ENCODE measurements at places on chromosomes 2 and 18.

- DNase-seq = no peak
Measured at GRCh38 chr2:5521461-5521860, 170.7 kb upstream of the SOX11 start.

DNA sequence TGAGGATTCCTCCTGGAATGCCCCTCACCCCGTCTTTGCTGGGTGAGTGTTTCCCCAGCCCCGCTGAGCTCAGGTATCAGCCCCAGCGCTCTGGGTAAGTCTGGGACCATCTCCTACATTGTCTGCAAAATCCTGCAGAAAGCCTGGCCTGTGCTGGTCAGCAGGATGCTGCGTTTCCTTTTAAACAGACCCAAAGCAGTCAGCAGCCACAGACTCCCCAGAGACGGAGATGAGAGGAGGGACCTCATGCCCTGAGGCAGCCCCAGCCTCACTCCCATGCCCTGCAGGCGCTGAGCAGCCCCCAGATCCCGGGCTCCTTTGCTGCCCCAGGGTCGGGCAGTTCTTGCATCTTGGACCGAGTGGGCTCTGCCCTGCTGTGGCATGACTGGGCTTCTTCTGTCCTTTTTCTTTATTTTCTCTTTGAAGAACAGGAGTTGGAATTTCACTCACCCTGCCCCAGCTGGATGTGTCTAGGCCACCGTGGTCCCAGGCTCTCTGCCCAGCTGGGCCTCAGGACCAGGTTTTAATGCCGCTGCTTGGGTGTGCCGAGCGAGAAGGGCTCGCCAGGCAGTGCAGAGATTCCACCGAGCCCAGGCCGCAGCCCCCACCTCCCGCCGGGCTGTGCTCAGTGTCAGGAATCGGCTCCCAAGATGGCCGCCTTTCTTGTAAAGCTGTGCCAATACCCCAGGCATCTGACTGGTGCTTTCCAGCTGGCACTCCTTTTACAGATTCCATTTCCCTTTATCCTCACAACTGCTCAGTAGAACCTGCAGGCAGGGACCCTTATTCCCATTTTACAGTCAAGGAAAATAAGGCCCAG lies 43.6 kb downstream of the ODC1 start:
- no peak for DNase-seq

- DNase-seq = peak; percentile 5
Measured at GRCh38 chr2:54871457-54872107, 148.1 kb downstream of the EML6 start.

GRCh38 chr2:53509831-53510388 lies 257.7 kb upstream of the CHAC2 start:
- DNase-seq = no peak

DNA sequence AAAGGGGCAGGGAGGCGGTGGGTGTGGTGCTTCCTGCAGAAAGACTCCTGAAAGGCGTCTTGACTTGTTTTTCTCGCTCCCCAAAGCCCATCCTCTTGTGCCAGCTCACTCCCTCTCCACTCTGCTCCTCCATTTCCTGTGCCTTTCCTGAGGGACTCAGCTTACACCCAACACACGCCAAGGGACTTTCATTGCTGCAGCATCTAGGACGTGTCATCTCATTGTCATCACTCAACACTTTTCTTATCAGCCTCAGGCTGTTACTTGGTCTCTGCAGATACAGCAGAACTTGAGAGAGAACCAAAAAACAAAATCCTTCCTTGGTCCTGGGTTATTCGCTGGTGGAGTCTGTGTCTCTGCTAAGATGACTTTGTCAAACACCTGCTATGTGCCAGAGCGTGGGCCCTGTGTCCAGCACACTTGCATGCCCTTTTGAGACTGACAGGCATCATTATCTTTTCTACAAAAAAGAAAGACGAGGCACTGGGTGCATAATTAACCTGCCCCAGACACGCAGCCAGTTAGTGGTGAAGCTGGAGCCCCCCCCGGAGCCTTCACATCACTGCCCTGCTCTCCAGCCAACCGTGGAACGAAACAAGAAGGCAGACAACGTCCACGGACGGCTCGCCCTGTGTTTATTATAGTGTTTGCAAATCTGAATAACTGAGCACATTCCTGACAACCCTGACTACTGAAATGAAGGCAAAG lies 261.7 kb upstream of the HDAC4 start:
- no peak for DNase-seq

GRCh38 chr2:110978756-110979470 lies 141.8 kb upstream of the BCL2L11 start:
- no peak for DNase-seq

DNA sequence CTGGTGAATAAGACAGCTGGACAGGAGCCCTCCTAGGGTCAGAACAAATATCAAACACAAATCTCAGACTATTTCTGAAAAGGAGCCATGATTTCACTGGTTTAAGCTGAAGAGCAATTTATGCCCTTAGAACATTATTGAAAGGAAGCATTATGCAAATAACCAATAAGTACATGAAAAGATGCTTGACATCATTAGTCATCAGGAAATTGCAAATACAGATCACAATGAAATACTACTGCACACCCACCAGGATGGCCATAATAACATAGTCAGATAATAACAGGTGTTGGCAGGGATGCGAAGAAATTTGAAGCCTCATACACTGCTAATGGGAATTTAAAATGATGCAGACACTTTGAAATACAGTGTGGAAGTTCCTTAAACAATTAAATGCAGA lies 176.4 kb upstream of the RAB6C start:
- no peak for DNase-seq

- DNase-seq = peak; percentile 27
Measured at GRCh38 chr18:11654736-11655605, 34.1 kb upstream of the GNAL start.

GRCh38 chr2:226077031-226077430 lies 677.5 kb downstream of the NYAP2 start:
- DNase-seq = no peak

DNA sequence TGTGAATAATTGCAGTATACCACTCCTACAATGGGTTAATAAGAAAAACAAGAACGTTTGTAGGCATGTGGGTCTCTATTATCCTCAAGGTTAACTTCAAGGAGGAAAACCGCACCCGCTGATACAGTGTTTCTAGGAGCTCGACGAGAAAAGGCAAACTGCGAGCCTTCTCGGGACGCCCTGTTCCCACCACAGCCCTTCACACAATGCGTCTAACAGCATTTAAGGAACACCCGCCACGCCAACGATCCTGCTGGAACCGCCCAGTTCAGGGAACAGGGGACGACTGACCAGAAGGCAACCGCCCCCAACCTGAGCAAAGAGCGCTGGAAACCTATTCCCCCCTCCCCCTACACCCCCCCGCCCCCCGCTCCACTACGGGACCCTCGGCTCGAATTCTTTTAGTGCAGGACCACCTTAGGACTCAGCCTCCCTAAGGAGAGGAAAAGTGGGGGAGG lies 710 bp upstream of the TMSB10 start:
- peak; percentile 76 for DNase-seq

DNA sequence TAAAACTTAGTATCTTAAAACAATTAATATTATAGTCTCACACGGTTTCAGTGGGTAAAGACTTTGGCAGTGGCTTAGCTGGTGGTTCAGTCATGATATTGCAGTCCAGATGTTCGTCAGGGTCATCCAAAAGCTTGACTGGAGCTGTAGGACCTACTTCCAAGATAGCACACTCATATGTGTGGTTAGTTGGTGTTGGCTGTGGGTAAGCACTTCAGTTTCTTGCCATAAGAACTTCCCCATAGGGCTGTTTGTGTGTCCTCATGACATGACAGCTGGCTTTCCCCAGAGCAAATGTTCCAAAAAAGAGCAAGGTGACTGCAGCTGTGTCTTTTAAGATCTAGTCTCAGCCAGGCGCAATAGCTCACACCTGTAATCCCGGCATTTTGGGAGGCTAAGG lies 48.5 kb upstream of the EPC2 start:
- DNase-seq = peak; percentile 11

DNA sequence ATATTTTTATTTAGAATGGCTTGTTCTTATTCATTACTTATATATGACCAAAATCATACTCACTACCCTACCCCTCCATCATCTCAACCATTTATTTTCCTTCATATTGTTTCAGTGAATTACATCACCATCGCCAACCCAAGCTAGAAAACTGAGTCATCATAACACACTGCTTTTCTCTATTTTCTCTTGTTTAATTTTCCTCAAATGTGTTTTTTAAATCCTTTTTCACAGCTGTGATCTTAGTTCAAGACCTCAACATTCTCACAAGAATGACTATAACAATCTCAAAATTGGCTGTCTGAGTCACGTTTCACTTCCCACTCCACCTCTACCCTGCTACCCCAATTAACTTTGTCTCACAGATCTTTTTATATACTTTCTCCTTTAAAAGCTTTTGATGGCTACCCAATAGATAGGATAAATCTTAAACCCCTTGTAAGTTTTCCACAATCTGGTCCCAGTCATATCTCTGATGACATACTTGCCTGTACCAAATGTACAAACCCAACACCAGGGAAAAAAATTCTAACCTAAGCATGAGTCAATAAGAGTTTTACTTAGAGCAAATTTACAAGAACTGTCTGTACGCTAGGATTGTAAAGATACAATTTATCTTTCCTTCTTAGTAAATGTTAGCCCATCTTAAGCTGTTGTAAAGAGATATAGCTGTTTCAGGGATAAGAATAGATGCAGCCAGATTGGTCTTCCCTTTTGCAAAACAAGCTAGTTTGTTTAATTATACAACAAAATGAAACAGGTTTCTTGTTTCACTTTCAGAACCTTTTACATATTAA lies 635.1 kb upstream of the SLC39A10 start:
- DNase-seq = no peak

- DNase-seq = no peak
Measured at GRCh38 chr2:54666634-54667265, 56.7 kb upstream of the EML6 start.

- DNase-seq = no peak
Measured at GRCh38 chr18:77851802-77852201, 602.2 kb downstream of the GALR1 start.

- DNase-seq = peak; percentile 84
Measured at GRCh38 chr2:190551928-190552327, 17.4 kb upstream of the NEMP2 start.

GRCh38 chr2:36650031-36650829 lies 46.3 kb upstream of the VIT start:
- DNase-seq = peak; percentile 48

DNA sequence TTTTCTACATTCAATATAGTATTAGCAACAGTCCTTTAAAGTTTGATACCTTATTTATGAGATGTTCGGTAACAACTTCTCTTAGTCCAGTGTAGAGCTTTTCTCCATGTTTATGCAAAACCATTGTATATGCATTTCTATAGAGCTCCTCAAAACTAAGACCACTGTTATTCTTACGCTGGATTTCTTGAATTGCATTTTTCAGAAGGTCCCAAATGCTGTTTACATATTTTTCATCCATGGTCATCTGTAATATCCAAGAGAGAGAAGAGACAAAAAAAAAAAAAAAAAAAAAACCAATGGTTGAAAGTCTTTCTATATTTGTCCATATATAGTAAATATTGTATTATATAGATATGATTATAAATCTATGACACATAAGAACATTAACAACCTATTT lies 27.6 kb downstream of the CUL3 start:
- no peak for DNase-seq

GRCh38 chr18:40957533-40958070 lies 997.4 kb upstream of the PIK3C3 start:
- no peak for DNase-seq

DNA sequence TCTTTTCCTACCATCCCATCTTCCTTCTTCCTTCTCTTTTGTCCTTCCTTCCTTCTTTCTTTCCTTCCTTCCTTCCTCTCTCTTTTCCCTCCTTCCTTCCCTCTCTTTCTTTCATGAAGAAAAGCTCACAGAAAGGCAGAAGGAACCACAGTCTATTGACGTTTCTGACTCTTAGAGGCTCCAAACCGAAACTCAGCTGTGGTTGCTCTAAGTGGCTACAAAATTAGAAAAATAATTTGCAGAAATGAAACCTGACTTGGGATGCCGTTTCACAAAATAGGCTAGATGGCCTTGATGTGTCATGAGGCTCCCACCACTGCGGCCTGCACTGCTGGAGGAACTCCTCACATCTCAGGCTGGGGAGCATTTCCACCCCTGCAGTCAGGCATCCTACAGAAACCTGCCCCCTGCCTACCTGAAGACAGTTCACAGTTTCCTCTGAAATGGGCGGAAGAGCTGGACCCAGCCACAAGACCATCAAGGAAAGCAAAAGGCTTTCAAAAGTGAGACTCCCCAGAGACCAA lies 165.6 kb downstream of the SMAD7 start:
- peak; percentile 97 for DNase-seq

DNA sequence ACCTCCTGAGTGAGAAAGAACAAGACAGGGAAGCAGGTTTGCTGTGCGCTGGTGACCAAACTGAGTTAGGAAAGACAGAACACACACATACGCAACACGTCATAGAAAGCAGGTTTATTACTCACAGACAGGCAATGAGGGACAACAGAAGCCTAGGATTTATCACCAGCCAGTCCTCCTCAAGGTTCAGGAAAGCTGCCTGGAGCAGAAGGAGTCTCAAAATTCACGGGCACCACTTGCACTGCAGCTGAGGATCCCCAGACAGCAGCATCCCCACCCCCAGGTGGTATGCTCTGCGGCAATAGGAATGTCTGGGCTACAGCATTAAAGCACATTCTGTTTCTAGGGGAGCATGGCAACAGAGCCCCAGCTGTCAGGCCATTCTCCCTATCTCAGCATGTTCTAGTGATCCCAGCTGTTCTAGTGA lies 284.4 kb upstream of the RGPD4 start:
- no peak for DNase-seq

GRCh38 chr2:219457784-219458369 lies 23.2 kb downstream of the SPEG start:
- peak; percentile 72 for DNase-seq

- no peak for DNase-seq
Measured at GRCh38 chr2:72062336-72062735, 85.3 kb downstream of the CYP26B1 start.

DNA sequence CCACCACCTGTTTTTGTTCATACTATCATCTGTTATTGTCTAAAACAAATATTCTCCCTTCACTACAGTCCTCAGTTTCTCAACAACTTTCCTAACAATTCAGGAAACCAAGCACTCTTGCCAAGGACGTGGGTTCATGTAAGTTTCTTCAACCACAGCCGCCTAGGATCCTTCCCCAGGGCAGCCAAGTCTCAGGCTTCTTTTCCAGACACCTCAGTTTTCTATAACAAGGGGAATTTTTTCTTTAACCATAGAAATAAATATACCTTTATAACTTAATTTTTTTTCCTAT lies 39.4 kb upstream of the AGPS start:
- DNase-seq = no peak

GRCh38 chr2:240224676-240225075 lies 84.2 kb upstream of the OTOS start:
- DNase-seq = no peak

DNA sequence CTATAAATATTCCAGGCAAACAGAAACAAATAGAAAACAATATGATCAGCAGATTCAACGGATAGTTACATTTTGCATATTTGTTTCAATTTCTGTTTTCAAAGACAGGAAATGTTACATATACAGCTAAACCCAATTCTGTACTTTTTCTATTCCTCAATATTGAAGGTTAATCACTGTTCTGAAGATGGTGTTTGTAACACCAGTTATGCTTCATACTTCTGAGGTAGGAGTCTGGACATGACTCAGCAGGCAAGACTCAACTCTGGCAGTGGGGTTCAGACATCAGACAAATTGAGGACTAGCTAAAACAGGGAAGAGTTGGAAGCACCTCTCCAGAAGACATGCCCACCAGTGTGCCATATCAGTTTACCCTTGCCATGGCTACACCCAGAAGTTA lies 16.6 kb downstream of the SERPINB13 start:
- peak; percentile 92 for DNase-seq

Data from inflammatory macrophage treated with lipopolysaccharide for 4 hours (primary cell).